Spinal cord (tissue), 10 donors: ENCODE measurements at places on chromosomes 7 and 10. TPM values are rescaled to one million over a fixed set of nuclear protein-coding genes. Genes with fewer than 3 reads are reported as not detected.

The PRKAR2B gene
- total RNA-seq, result 22.2 TPM

The HMX2 gene
- not detected for total RNA-seq

The TRIM56 gene
- 6.0 TPM for total RNA-seq

The LBX1 gene
- total RNA-seq, result 1.9 TPM

The NPVF gene
- total RNA-seq, result 0.17 TPM
